ENCODE measurements at places on chromosomes 4 and X.

GRCh38 chr4:87037671-87038334 lies 103.0 kb downstream of the AFF1 start:
- no peak for DNase-seq

GRCh38 chr4:169174247-169174646 lies 96.5 kb downstream of the SH3RF1 start:
- DNase-seq = no peak

DNA sequence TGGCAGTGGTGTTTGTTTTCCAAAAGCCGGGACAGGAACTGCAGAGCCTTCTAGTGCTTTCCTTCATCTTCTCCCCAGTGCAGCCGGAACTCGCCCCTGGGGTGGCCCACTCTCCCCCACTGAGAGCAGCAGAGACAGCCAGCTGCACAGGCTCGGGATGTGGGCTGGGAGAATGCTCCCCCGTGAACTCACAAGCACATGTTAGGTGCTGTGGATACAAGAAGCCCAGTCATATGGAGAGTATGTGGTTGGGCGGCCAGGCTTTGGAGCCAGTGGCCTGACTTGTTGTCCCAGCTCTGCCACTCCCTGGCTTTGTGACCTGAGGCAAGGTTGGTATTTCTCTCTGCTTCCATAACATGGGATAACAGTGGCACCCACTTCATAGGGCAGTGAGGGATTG lies 9.4 kb upstream of the KIAA0232 start:
- no peak for DNase-seq

DNA sequence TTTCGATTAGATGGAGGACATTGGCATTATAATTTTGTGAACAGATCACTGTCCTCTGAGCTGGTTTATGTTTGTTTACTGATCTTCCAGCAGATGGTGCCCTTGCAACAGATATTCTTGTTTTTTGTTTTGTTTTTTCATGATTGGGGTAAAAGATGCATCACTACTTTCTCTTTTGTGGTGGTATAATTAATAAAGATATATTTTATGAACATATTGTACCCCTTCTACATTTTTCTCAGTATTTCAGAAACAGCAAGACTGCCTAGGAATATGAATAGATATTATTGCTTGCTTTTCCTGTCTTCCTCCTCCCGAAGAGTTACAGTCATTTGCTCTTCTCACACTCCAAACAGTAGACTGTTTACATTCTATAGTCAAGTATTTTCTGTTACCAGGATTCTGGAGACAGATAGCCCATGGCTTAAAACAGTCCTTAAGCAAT lies 905.2 kb downstream of the TRAM1L1 start:
- no peak for DNase-seq

DNA sequence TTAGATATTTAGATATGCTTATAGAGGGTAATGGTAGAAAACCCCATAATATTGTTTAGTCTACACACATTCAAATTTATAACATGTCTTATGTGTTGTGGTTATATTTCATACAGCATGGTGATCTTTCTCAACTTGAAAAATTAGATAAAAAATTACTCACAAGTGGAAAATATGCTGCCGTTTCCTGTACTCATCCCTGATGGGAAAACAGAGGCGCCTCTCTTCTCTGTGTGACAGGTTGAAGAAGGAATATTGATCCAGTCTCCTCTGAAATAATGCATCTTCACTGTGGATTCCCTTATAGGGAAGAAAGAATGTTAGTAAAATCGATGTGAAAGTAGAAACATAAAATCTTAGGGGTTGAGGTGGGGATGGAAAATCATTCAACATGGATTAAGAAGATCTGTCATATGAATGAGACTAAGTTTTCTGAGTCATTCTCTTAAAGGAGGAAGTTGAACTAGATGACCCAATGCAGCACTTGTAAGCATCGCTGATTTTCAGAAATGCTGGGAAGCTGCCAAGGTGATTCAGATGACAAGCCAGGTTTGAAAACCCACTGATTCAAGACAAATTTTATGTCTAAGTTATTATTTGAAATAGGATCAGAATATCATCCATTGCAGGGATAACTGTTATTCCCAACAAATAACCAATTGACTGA lies 70.7 kb downstream of the ANKRD50 start:
- no peak for DNase-seq

DNA sequence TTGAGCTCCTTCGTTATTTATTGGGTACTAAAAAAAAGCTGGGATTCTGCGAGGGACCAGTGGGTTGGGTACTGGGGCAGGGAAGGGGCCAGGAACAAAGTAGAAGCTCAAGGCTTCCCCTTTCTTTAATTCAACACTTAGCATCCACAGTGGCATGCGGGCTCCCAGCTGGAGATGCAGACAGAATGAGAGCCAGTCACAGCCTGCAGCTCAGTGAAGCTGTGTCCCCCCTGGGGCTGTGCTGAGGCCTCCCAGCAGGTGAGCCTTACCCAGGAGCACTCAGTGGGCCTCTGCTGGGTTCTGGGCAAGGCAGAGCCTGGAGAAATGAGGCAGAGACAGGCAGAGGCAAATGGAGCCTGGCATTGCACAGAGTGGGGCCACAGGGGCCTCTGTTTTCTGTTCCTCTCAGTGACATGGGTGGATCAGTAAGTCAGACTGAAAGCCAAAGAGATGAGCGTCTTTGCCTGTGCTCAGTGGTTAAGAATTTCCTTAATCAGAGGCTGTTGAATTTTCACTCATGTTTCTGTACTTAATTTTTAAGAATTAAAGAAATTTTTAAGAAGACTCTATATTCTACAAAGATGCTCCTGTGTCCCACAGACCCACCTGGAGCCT lies 181.4 kb upstream of the RBPJ start:
- no peak for DNase-seq

DNA sequence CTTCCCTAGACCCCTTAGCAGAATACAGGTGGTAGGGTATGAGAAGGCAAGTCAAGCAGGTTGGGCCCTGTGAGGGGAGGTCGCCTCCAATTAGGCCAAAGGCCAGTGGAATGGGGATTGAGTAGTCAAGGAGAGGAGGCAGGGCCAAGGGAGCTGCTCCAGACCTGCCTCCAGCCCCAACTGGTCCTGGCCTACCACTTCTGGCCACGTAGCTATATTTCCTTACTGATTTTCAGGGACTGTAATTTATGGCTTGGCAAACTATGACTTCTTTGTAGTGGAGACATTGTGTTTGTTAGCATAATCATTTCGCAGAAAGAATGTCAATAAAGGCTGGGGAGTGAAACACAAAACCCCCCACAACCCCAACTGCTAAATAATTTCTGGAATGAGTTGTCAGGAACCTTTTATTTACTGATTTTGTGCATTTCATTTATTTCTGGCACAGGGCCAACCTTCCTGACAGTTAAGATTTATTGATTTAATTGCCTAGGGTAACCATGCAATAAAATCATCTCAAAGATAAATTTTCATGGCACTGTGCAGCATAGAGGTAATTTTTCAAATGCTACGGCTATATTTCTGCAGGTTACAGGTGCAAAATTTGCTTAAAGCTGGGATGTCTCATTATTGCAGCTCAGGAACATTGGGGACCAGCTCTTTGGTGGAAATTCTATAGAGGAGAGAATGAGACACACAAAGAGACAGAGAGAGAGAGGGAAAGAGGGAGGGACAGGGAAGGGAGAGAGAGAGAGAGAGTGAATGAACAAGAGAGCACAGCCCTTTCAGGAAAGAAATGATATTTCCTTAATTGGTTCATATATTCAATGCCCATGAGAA lies 494.9 kb downstream of the IDS start:
- DNase-seq = no peak

GRCh38 chrX:12421918-12422317 lies 283.6 kb downstream of the FRMPD4 start:
- DNase-seq = no peak

DNA sequence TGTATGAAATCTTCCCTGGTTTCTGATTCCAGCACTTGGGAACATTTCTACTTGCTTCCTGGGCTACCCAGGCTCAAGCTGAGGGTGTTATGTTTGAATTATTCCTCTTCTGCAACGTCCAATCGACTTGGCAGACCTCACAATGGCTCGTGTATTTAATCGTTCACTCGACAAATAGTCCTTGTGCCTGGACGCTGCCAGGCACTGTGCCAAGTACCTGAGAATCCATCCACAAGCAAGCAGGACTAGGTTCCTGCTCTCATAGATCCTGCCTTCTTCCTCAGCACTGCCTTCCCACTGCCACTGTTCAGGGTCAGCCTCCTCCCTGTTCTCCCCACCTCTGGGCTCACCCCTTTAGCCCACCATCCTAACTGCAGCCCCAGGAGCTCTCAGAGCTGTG lies 113.3 kb downstream of the EFNB1 start:
- no peak for DNase-seq

DNA sequence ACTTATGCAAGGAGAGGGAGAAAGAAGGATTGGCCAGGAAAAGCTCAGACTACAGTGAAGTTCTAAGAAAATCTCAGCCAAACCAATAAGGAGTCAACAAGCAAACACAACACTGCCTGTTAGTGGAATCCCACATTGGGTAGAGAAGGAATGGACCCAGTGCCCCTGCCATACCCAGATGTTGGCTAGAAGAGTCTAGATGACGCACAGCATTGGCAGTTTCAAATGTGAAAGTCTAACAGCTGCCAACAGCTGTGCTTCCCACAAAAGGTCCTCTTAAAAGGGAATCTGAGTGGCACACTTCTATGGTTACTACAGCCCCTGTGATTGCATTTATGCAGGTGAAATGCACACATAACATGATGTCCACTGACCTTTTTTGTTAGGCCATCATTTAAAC lies 37.2 kb upstream of the CPEB2 start:
- no peak for DNase-seq

GRCh38 chrX:12210196-12210815 lies 72.0 kb downstream of the FRMPD4 start:
- no peak for DNase-seq

DNA sequence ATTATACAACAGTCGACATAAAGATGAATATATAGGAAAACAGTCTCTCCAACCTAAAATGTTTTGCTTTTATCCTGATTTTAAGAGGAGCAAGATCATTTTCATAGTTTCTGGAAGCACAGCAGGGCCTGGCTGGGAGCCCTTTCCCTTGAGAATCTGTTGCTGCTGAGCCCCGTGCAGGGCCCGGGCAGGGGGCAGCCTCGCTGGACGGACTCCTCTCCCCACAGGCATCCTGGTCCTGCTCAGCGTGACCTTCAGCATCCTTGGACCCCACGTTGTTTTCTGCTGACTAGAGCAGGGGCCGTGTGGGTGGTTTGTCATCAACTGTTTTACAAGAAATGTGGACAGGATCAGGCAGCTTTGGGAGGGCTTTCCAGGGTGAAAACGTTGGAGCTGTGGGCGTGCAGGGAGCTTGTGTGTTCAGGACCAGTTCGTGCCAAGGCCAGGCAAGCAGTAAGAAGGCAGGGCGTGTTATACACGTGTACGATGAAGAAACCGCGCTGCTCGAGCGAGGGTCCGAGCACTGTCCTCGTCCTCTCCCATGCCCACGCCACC lies 25.0 kb downstream of the CPZ start:
- no peak for DNase-seq

All from activated T-helper 1 cell treated with Interleukin-2 at 50 U/mL for 16 hours (primary cell).